Progenitor cell of endocrine pancreas (in vitro differentiated cells): ENCODE measurements at places on chromosomes 5 and 9. TPM values are rescaled to one million over a fixed set of nuclear protein-coding genes. Genes with fewer than 3 reads are reported as not detected.
A peak's percentile ranks its signal among the peaks of the same experiment; 100 is the strongest.

- H3K36me3 ChIP-seq: peaks cover 2% of the 10 kb centered on the region
- no peak for DNase-seq
- no peak overlapping the region for H3K27ac ChIP-seq
- no peaks in the 10 kb centered on the region for H3K27me3 ChIP-seq
Observed at GRCh38 chr9:117290856-117291622, 123.8 kb downstream of the ASTN2 start.

GRCh38 chr5:50873595-50874277, 207.3 kb downstream of the PARP8 start:
- no peaks in the 10 kb centered on the region for H3K4me1 ChIP-seq
- H3K27me3 ChIP-seq: peaks cover 5% of the 10 kb centered on the region
- DNase-seq: no peak
- no peak overlapping the region for H3K4me3 ChIP-seq
- H3K27ac ChIP-seq: no peak overlapping the region

Gene XRCC4
- total RNA-seq: 12.9 and 13.1 TPM in 2 replicates

DNA sequence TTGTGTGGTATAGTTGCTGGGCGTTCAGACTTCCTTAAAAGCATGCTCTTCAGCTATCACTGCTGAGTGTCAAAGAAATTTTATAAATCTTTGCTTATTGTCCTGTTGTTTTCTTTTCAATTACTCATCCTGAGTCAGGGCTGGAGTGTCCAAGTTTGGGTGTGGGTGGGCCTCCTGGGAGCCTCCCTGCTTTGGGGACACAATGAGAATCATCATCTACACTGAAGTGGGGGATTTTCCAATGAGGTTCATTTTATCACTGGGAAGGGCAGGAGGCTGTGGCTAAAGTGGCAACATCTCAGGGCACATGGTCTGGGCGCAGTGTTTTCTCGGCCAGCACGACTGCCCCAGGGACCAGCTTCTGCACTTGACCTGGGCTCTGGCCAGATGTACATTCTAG, 19.5 kb downstream of the GFPT2 start:
- no peak for DNase-seq
- peaks cover 5% of the 10 kb centered on the region for H3K36me3 ChIP-seq
- H3K4me3 ChIP-seq: no peak overlapping the region
- no peaks in the 10 kb centered on the region for H3K4me1 ChIP-seq
- H3K27me3 ChIP-seq: peaks cover 15% of the 10 kb centered on the region
- H3K27ac ChIP-seq: no peak overlapping the region

- no peaks in the 10 kb centered on the region for H3K36me3 ChIP-seq
- no peak overlapping the region for H3K27ac ChIP-seq
- H3K27me3 ChIP-seq: peaks cover 24% of the 10 kb centered on the region
- H3K4me1 ChIP-seq: no peaks in the 10 kb centered on the region
Observed at GRCh38 chr5:491119-491855, 33.0 kb downstream of the SLC9A3 start.

Gene PTGS1
- 0.07 and 0.22 TPM in 2 replicates for total RNA-seq

Gene GLDC
- total RNA-seq: 11.1 and 11.3 TPM in 2 replicates

Gene C9
- not detected in 2 replicates for total RNA-seq

Gene CCDC183
- total RNA-seq: 9.0 and 9.5 TPM in 2 replicates

Gene F12
- 4.0 and 4.7 TPM in 2 replicates for total RNA-seq

Gene CENPK
- total RNA-seq: 36.3 and 39.0 TPM in 2 replicates

DNA sequence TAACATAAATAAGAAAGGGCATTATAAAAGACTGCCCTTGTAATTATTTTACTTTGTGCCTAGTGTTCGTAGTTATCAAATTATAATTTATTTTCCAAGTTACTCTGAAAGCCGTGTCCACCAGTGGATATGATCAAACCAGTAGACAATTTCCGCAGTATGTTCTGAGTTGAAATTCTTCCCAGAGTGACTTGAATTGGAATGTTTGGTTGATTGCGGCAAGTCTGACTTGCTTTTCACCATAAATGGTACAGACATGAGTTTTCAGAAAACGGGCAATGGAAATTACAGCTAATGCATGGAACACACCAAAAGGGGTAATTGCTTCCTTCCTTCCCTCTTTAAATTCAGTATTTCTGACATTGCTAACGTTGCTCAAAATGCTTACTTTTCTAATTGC, 56.6 kb downstream of the CHSY3 start:
- no peaks in the 10 kb centered on the region for H3K4me1 ChIP-seq
- H3K27me3 ChIP-seq: no peaks in the 10 kb centered on the region
- H3K36me3 ChIP-seq: no peaks in the 10 kb centered on the region

DNA sequence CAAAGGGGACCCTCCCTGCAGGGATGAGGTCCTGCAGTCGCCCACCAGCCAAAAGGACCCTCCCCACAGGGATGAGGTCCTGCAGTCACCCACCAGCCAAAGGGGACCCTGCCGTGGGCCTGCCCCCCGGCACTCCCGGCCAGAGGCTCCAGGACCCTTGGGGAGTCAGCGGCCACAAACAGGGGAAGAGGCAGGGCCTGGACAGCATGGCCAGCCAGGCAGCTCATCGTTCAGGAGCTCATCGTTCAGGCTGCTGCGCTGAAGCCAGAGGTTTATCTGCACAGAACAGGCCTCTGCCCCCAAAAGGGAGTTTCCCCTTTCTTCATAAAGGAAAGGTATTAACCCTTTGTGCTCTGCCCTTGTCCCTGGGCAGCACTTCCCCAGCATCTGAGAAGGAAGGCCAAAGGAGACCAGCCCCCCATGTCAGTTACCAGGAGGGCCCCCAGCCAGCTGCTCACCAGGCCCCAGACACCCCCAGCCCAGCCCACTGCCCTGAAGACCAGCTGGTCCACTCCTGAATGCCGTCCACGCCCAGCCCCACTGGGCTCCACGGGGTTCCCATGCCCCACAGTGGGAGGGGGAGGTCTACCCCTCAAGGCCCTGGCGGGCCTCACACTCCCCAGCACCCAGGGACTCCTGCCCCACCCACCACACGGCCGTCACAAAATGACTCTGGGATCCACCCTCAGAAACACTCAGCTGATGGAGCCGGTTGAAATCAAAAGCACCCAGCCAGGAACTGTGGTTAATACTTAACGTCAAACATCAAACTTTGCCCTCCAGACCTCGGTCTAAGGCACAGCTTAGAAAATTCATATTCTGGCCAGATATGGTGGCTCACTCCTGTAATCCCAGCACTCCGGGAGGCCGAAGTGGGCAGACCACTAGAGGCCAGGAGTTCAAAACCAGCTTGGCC, 6.3 kb downstream of the SLC12A7 start:
- peaks cover 1% of the 10 kb centered on the region for H3K36me3 ChIP-seq
- no peak for DNase-seq
- H3K27me3 ChIP-seq: no peaks in the 10 kb centered on the region
- peak overlapping the region; percentile 76 for H3K27ac ChIP-seq

DNA sequence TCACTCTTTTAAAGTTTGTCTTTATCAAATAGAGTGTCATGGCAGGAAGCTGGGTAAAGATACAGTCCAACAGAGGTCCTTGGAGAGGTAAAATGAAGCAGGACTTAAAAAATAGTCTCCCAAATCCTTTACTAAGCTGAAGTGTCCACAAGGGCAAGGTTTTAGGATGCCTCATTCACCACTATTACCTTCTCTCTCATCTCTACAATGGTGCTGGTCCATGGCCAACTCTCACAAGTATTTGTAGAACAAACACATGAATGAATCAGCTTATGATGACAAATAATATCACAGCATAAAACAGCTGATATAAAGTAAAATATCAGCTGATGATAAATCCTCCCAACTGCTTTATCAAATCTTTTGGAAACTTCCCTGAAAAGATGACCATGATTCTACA, 162.3 kb upstream of the ZNF462 start:
- H3K4me3 ChIP-seq: no peak overlapping the region
- H3K4me1 ChIP-seq: no peaks in the 10 kb centered on the region
- DNase-seq: no peak
- no peaks in the 10 kb centered on the region for H3K36me3 ChIP-seq
- H3K27me3 ChIP-seq: no peaks in the 10 kb centered on the region

GRCh38 chr5:169805937-169806700, 169.0 kb downstream of the DOCK2 start:
- peaks cover 7% of the 10 kb centered on the region for H3K4me1 ChIP-seq
- H3K27me3 ChIP-seq: peaks cover 71% of the 10 kb centered on the region
- H3K4me3 ChIP-seq: no peak overlapping the region
- no peaks in the 10 kb centered on the region for H3K36me3 ChIP-seq
- no peak overlapping the region for H3K27ac ChIP-seq

Gene TLX3
- total RNA-seq: not detected in 2 replicates

Gene TMEFF1
- total RNA-seq: 69.1 and 78.1 TPM in 2 replicates

DNA sequence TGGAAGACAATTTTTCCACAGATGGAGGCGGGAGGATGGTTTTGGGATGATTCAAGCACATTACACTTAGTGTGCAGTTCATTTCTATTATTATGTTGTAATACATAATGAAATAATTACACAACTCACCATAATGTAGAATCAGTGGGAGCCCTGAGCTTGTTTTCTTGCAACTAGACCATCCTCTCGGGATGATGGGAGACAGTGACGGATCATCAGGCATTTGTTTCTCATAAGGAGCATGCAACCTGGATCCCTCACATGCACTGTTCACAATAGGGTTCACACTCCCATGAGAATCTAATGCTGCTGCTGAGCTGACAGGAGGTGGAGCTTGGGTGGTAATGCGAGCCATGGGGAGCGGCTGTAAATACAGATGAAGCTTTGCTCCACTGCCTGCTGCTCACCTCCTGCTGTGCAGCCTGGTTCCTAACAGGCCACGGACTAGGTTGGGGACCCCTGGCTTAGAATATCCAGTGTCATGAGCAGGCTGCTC, 1.6 kb downstream of the STKLD1 start:
- no peaks in the 10 kb centered on the region for H3K36me3 ChIP-seq
- no peak for DNase-seq
- peaks cover 9% of the 10 kb centered on the region for H3K4me1 ChIP-seq
- H3K27me3 ChIP-seq: no peaks in the 10 kb centered on the region
- H3K27ac ChIP-seq: no peak overlapping the region

Gene KCNV2
- not detected in 2 replicates for total RNA-seq

Gene MEF2C
- total RNA-seq: 1.9 and 2.6 TPM in 2 replicates

- no peaks in the 10 kb centered on the region for H3K36me3 ChIP-seq
- no peak overlapping the region for H3K27ac ChIP-seq
- H3K4me1 ChIP-seq: no peaks in the 10 kb centered on the region
- H3K27me3 ChIP-seq: no peaks in the 10 kb centered on the region
Observed at GRCh38 chr5:91486638-91487037, 103.5 kb upstream of the ARRDC3 start.

DNA sequence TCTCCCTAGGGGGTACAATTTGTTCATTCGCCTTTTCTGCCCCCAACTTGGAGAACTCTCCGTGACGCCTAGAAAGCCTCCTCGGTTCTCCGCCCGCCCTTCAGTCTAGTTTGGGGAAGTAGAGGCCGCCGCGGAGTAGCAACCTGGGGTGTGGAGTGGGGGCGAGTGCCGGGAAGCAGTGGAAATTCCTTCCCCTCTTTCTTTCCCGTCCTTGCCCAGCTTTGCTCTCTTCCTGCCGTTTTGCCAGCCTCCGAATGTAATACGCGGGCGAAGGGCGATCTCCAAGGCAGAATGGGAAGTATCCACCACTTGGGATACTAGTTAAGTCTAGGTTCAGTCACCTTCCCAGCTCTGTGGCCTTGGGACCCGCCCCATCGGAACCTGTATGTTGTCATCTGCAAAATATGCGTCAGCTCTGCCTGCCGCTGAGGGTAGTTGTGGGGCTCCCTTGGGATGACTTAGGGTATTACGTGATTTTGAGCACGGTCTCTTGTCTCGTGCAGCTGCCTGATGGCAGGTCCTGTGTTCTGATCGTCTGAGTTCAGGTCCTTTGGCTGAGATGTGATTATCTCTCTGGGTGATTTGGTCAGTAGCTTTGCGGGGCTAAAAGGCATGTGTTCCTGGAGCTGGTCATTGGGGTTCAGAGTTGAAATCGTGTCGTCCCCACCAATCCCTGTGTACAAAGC, 724 bp downstream of the PAM start:
- peak; percentile 35 for DNase-seq
- H3K4me1 ChIP-seq: peaks cover 6% of the 10 kb centered on the region
- H3K36me3 ChIP-seq: no peaks in the 10 kb centered on the region
- H3K27ac ChIP-seq: peak overlapping the region; percentile 98

Gene CAVIN4
- total RNA-seq: 14.5 and 18.1 TPM in 2 replicates

DNA sequence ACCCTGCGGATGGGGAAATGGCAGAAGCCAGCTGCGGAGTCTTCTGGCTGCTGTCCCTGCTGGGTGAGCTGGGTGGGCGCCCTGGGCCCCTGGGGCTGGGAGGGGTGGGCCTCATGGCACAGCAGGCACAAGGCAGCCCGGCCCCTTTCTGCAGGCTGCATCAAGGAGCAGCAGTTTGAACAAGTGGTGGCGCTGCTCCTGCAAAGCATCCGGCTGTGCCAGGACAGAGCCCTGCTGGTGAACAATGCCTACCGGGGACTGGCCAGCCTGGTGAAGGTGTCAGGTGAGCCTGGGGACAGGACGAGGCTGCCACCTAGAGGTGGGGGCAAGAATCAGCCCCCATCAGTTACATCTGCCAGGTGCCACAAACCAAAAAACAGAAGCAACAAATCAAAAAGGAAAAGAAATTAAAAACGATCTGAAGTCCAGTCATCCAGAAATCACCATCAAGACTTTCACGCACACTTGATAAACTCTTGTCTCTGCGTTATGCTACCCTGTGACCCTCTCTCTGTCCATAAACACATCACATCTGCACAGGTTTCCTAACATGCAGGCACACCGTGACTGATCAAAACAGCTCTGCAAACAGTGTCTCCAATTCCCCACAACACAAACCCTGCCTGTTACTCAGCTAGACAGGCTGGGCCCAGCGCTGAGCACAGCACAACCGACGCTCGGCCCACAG, 13.9 kb downstream of the REXO4 start:
- no peaks in the 10 kb centered on the region for H3K27me3 ChIP-seq
- H3K4me3 ChIP-seq: no peak overlapping the region
- H3K4me1 ChIP-seq: no peaks in the 10 kb centered on the region
- DNase-seq: no peak

DNA sequence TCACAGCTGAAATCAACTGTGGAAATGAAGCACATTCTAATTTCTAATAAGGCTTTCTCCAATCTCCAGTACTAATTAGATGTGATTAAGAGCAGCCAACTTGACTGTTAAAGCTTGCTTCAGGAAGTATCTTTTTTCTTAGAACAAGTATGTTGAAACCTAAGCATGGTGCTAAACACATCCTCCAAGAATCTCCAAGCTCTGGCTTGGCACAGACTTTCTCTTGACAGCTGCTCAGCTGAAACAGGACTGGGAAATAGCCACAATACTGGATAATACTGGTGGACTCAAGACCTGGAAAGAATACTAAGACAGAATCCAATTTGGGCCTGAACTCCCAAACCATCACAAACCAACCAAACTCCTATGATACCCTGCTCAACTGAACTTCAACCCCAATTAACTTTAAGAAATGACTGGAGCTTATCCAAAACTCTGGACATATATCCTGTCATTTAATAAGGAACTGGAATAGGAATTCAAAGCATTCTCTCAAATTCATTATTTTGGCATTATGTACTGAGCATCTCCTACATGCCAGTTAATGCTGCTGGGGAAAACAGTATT, 16.2 kb downstream of the PRKAA1 start:
- H3K27me3 ChIP-seq: no peaks in the 10 kb centered on the region
- DNase-seq: no peak
- H3K36me3 ChIP-seq: peaks cover 8% of the 10 kb centered on the region
